Mesothelial cell of epicardium (in vitro differentiated cells): ENCODE measurements at places on chromosomes 3 and 15. TPM values are rescaled to one million over a fixed set of nuclear protein-coding genes. Genes with fewer than 3 reads are reported as not detected.

GRCh38 chr3:178500631-178501030 lies 35.6 kb upstream of the KCNMB2 start:
- no peak for DNase-seq

DNA sequence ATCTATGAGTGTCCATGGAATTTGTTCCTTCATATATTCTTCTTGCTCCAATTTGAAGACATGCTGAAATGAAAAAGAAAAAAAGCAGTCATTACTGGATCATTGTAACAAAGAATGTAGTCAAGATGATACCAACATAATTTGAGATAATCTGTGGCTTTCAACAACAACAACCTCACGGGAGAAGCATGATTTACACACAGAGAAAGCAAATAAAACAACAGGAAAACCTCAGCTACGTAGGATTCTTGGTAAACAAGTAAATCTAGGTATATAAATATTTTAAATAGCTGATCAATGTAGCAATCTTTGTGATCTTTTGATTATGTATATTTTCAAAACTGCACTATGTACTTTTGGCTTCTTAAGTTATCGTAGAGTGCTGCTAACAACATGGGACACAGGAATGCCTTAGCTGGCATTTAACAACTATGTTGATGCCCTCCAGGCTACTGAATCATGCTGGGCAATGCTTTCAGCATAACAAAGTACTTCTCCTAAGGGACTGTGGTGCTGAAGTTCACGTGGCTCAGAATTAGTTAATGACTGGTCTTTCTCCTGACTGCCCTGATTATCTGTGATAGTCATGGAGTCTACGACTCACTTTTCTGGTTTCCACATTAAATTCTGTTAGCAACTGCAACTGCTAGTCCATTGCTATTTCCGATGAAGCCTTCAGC lies 96.5 kb upstream of the MYO5C start:
- no peak for DNase-seq

DNA sequence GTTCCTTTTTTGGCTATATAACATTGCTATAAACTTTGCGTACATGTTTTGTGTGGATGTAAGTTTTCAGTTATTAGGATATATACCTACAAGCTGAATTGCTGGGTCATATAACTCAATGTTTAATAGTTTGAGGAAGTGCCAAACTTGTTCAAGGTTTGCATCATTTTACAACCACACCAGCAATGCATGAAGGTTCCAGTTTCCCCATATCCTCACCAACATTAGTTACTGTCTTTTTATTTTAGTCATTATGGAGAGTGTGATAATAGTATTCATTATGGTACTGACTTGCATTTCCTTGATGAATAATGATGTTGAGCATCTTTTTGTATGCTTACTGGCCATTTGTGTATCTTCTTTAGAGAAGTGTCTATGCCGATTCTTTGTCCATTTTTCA lies 112.3 kb downstream of the NR1I2 start:
- DNase-seq, result no peak

Gene SLC28A1
- 0.16 to 0.24 TPM (median 0.20 TPM) in 3 replicates for total RNA-seq

Gene LRRN1
- total RNA-seq, result 59.1 to 63.8 TPM (median 60.2 TPM) in 3 replicates

Gene BCL2A1
- 0.23 to 0.71 TPM (median 0.49 TPM) in 3 replicates for total RNA-seq

Gene KLHL40
- total RNA-seq, result not detected in 3 replicates
